AG09319 (cell line): ENCODE measurements at places on chromosomes 6 and 20.

- no peak for DNase-seq
Observed at GRCh38 chr20:45032781-45033180, 66.5 kb downstream of the STK4 start.

- DNase-seq, result no peak
Observed at GRCh38 chr6:135464634-135465033, 32.9 kb downstream of the AHI1 start.

- DNase-seq, result no peak
Observed at GRCh38 chr20:37526238-37526838, 1.3 kb downstream of the BLCAP start.

GRCh38 chr6:18444111-18444510 lies 57.0 kb downstream of the RNF144B start:
- DNase-seq, result peak; percentile 3

DNA sequence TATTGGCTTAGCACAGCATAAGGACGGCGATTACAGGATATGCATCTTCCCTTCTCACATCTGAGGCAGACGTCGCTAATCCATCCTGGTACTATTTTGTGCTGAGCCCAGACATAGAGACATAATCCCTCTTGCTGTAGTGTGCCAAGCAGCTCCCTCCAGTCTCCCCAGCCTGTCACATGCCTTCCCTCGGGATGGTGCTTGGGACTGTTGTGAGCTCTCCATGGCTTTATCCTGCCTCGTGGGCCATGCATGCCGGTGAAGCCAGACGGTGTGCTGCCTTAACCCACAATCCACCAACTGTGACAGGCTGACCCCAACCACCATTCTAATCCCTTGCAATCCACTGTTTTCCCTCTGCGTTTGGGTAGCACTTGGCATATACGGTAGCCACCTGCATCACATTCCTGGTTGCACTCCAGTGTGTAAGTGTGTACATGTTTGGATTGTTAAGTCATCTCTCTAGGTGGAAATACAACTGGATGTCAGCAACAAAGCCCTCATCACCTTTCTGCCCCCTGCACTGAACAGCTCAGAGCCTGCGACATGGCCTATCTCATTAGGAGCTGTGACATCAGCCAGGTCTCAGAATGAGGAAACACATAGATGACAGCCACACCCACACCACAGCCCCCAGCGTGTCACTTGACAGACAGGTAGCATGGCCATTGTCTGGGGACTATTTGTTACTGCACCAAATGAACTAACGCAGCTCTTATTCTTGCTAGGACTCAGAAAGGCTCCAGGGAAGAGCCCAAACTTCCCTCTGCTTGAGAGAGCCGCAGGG lies 374.8 kb upstream of the CDH4 start:
- no peak for DNase-seq

DNA sequence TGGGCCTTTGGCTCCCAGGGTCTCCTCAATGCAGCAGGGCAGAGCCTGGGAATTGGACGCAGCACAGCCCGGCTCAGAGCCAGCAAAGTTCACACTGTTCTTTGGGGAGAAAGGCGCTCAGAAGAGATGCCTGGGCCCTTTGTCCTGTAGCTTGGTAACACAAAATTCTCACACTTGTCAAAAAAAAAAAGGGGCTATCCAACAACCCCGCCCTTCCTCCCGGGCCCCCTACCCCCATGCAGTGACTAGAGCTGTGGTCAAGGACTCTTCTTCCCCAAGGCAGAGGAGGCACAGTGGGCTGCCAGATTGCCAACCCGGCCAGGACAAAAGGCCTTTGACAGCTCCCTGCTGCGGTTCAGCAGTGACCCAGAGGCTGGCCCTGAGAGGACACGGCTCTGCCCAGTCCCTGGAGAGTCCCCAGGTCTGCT lies 2.0 kb downstream of the NKAIN4 start:
- DNase-seq, result no peak
